ENCODE measurements at places on chromosomes 12 and 14.

- no peak for DNase-seq
Measured at GRCh38 chr12:32398816-32399369, 465 bp upstream of the FGD4 start.

GRCh38 chr12:2147335-2147734, 94.5 kb downstream of the CACNA1C start:
- DNase-seq, result no peak

- DNase-seq, result peak; percentile 32
Measured at GRCh38 chr12:101407049-101407435, 530 bp downstream of the ARL1 start.

- no peak for DNase-seq
Measured at GRCh38 chr12:54229624-54230212, 40.9 kb upstream of the SMUG1 start.

DNA sequence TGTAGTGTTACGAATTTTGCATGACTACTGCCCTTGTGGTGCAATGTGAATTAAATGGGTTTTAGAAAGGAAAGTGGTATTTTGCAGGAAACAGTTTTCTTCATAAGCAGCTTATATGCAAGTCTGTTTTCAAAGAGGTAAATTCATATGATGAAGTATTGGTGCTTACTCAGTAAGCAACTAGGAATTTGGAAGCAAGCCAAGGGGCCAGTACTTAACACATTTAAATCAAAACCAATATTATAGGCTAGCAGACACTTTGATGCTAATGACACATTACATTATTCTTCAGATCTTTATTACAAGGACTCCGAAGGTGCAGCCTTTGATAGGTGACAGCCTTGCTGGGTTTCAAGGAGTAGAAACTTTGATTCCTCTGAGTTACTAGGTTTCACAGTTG, 23.1 kb downstream of the MGAT4C start:
- DNase-seq, result no peak

DNA sequence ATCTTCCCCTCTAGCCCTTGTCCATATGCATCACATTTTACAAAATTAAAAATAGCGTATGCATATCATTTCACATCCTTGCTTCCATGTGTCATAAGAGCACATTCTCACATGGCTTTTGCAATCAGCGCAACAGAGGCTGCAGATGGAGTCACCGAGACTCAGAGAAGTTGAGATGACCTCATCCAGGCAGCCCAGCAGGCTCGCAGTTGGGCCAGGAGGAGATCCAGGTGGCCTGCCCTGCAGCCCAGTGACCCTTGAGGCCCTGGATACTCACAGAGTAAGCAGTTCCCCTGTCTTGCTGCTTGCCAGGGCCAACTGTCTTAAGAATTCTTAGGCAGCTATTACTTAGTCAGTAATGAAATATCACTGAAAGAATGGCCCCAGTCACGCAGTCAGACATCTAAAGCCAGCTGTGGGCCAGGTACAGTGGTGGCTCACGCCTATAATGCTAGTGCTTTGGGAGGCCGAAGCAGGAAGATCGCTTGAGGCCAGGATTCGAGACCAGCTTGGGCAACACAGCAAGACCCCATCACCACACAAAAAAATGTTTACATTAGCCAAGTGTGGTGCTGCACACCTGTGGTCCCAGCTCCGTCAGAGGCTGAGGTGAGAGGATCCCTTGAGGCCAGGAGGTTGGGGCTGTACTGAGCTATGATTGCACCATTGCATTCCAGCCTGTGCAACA, 9.1 kb downstream of the CAMKK2 start:
- DNase-seq, result no peak

GRCh38 chr14:53338192-53338591, 185.1 kb upstream of the DDHD1 start:
- no peak for DNase-seq

DNA sequence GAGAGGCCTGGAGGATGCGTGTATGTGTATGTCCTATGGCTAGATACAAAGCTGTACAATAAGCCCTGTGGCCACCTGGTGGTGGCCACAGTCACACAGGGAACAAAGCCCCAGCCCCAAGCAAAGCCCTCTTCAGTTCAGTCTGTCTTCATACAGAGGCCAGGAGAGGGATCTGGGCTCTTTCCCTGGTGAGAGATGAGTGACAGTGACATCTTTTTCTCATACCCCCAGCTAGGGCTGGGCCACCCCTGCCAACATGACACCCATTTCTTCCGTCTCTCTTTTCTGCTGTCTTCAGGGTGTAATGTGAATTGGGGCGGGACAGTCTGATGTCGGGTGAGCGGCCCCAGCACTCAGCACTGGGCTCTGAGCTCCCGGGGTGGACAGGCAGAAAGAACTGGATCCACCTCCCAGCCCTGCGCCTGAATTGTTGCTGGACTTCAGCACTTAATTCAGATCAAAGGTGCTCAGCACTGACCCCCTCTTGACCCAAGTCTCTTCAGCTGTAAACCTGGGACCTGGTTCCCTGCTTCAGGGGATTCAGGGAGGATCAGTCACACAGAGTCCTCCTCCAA, 59.8 kb downstream of the SERPINA3 start:
- no peak for DNase-seq

DNA sequence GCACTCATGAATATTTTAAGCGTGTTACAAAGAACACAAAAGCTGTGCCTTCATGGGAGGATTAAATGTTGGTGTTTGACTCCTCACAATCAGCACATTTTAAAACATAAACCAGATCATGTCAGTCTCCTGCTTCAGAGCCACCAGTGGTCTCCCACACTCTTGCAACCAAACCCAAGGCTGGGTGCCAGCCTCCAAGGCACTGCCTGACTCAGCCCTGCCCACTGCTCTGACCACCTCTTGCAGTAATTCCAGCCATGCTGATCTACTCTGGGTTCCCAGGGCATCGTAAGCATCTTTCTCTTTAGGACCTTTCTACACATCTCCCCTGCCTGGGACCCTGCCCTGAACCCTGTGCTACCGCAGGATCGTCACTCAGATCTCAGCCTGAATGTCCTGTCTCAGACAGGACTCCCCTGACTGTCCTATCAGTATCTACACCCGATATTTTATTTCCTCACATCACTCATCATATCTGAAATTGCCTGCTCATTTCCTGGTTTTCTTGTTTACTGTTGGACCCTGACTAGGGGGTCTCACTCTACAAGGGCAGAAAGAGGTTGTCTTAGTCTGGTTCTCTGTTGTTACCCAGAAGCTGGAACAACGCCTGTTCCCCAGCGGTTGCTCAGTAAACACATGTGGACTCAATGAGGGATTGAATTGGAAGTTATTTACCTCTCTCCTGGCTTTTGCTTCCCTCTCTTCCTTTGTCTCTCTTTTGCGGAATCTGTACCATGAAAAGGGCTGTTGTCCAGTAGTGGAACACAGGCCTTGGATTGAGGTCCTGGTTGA, 449.8 kb downstream of the RAD51B start:
- no peak for DNase-seq

- no peak for DNase-seq
Measured at GRCh38 chr14:71194251-71194650, 287.0 kb downstream of the PCNX1 start.

DNA sequence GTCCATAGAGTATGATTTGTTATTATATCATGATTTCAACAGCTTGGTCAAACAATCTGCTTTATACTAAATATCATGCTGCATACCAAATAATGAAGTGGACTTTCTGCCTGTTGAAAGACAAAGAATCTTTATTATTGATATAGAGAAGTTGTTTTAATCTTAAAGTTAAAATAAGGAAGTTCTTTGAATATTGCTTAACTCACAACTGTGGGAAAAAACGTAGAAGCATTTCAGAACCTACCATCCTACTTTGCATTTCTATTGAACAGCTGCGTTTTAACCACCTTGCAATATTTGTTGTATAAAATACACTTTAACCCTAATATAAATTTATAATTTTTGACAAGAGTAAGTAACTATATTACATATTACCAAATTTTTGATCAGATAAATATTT, 22.9 kb upstream of the ARL1 start:
- DNase-seq, result no peak

GRCh38 chr12:92290886-92291285, 145.2 kb upstream of the BTG1 start:
- no peak for DNase-seq

GRCh38 chr12:119167902-119168301, 10.8 kb upstream of the HSPB8 start:
- no peak for DNase-seq

- no peak for DNase-seq
Measured at GRCh38 chr12:43306066-43306465, 245.9 kb downstream of the ADAMTS20 start.

- DNase-seq, result no peak
Measured at GRCh38 chr14:105087963-105088811, 23.0 kb upstream of the GPR132 start.

- no peak for DNase-seq
Measured at GRCh38 chr14:68523989-68524725, 268.7 kb downstream of the ZFP36L1 start.

GRCh38 chr14:58744801-58745394, 107.1 kb downstream of the DACT1 start:
- no peak for DNase-seq

GRCh38 chr12:92445253-92446082, 257.3 kb upstream of the PLEKHG7 start:
- no peak for DNase-seq

GRCh38 chr14:69772082-69773017, 5.4 kb downstream of the SRSF5 start:
- DNase-seq, result no peak

DNA sequence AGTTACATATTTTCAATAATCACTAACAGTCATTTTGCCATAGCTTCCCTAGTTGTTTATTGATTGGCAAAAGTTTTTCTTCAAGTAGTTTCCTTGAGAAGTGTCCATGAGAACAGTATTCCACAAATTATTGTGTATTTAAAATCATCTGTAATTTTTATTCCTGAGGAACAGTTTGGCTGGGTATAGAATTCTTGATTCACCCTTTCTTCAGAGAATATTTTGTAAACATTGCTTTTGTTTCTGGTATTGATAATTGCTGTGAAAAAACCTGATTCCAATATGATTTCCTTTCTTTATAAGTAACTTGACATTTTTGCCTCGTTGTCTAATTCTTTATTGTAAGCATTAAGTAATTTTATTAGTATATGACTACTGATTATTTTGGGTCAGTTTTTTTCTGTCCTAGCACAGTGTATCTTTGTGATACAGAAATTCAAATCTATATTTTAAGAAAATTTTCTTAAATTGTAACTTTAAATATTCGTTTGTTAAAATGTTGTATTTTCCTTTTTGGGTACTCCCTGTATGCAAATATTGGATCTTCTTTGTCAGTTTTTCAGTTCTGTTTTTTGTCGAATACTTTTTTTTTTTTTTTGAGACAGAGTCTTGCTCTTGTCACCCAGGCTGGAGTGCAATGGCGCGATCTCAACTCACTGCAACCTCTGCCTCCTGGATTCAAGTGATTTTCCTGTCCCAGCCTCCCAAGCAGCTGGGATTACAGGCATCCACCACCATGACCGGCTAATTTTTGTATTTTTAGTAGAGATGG, 162.0 kb upstream of the ATP2B1 start:
- DNase-seq, result no peak

GRCh38 chr14:38743966-38744584, 359.0 kb downstream of the SEC23A start:
- no peak for DNase-seq

DNA sequence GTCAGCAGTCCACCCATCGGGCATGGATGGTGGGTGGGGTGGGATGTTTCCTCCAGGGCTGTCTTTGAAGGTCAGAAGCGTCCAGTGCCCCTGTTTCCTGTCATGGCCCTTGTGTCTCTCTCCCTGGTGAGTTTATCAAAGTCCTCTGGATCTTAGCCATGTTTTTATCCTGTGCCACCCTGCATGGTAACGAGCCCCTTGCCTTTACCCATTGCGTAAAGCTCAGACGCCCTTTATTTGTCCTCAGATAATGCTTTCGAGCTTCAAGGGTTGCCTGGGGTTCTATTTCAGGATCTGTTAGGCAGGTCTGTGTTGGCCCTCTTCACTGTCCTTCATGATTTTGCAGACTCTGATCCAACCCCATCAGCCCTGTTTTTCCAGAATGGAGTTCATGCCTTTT, 172.9 kb downstream of the TSPAN9 start:
- DNase-seq, result no peak

- DNase-seq, result no peak
Measured at GRCh38 chr12:5395443-5396271, 36.3 kb upstream of the NTF3 start.

DNA sequence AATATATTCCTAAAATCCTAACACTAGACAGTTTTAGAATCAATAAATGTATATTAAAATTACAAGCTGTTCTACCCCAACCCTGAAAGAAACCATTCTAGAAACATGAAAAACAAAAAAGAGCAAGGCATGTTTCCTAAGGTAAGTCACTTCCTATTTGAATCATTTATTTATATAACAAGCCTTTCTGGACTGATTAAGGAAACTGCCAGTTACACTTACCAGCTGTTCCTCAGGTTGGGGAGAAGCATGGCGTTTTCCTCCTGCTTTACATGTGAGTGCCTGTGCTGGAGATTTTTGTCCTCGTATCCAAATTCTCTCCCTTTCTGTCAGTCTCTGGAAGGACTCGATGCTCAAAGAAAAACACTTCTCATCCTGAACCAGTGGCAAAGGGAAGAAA, 183.3 kb downstream of the EFCAB11 start:
- no peak for DNase-seq

DNA sequence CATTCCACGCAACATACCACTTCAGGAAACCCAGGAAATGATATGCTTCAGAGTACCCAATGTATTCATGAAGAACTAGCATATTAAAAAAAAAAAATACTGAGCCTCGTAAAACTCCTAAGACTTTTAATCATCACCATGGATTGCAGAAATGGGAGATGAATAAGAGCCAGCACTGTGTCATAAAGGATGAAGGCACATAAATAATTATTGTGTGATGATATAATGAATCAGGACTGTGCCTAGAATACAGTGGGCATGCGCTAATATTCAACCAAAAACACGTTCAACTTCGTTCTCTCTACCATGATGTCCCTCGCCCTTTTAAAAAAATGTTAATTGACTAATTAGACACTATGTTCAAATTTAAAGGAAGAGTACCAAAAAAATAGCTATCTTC, 68.7 kb downstream of the CIT start:
- DNase-seq, result no peak

- DNase-seq, result no peak
Measured at GRCh38 chr14:38357557-38357956, 101.7 kb upstream of the CLEC14A start.

- no peak for DNase-seq
Measured at GRCh38 chr12:50720501-50720900, 43.4 kb upstream of the ATF1 start.

GRCh38 chr12:9642606-9643265, 26.8 kb upstream of the CLEC2D start:
- no peak for DNase-seq

DNA sequence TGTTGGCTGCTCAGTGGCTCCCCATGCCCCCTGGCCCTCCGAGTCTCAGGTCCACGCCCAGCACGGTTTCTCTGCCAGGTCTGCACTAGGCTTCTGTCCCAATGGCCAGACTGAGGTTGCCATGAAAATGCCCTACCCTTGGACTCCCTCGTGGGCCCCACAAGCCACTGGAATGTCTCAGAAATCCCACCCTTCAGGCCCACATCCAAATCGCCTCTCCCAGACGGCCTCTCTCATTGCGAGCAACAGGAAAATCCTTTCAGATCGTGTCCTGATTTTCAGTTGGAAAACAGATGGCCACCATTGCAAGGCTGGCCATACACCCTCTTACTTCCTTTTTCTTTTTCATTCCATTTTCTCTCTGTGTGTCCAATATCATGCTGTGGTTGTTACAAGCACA, 77.3 kb downstream of the IRF2BPL start:
- DNase-seq, result no peak

GRCh38 chr12:18886962-18887361, 149.0 kb downstream of the CAPZA3 start:
- no peak for DNase-seq

Measured in activated naive CD4-positive, alpha-beta T cell treated with anti-CD3 and anti-CD28 coated beads, Interleukin-2, amount 10 ng/mL, durations not matched to agents 7 days and 5 days (primary cell).